ENCODE measurements at places on chromosomes 2 and 18.

GRCh38 chr2:106053581-106053980 is 140.5 kb downstream of the UXS1 start:
- no peak for DNase-seq

DNA sequence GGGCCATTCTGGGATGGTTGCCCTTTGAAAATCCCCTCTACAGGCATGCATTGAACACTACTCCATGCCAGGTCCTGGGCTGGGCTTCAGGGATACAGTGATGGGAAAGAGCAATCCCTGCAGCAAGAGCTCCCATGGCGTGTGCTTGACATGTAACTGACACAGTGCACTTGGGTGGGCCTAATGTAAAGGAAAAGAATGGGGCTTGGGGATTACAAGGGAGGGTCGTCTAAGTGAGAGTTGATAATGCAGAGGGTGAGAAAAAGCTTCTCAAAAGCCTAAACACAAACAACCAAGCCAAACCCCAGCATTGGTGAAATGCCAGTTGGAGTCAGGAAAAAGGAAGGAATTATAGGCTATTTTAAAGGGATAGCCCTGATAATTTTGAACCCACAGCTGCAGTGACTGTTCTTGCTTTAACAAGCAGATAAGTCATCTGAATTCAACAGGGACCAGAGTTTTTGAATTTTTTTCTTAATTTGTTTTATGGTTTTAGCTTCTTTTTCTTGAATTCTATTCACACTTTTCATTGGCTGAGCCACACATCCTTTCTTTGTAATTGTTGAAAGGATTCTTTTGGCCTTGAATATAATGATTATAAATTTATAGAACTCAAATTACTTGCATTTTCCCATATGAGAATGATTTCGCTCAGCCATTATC is 308.7 kb downstream of the LPIN1 start:
- DNase-seq, result no peak

DNA sequence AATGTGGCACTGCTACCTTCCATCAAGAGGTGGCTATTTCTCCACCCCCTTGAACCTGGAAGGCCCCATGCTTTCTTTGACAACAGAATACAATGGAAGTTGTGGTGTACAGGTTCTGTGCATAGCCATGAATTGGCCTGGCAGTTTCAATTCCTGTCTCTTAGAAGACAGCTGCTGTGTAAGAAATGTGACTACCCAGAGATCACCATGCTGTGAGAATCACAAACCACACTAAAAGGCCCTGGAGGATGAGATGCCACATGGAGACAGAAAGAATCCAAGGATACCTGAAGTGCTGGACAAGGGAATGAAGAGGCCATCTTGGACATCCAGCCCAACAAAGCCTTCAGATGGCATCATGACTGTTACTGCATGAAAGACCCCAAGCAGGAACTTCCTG is 47.7 kb upstream of the EHBP1 start:
- DNase-seq, result no peak

GRCh38 chr2:24392542-24393059 is 32.3 kb upstream of the ITSN2 start:
- DNase-seq, result no peak

DNA sequence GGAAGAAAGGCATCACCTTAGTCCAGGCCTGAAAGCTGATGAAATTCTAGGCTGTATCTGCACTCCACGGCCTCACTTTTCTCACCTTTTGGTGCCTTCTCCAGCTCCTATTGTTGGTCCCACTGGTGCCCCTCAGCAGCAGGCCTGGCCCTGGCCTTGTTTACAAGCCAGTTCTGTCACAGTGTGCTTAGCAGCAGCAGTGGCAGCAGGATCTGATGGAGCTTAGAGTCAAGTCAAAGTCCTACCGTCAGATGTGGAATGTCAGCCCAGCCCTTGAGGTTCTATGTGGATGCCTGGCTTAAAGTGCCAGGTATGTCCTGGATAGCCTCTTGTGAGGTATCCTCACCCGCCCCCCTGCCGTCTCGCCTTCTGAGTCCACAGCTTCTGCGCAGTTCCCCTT is 281.3 kb downstream of the SUCLG1 start:
- DNase-seq, result no peak

DNA sequence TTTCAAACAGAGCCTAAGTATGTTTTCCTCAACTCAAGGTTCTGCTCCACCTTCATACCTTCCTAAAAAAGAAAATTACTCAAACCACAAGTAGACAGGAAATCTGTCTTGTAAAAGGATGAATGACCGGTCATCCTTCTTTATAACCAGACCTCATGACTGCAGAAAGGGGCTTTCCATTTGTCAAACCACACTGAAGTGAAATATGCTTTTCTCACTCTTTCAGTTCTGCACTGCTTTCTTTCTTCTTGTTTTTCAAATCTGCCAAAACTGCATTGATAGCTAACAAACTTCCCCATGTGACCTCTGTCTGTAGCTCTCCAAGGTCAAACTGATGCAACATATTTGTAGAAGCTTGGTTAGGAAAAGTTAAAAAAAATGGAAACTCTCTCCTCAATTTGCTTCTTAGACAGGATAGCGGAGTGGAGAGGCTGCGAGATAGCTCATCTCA is 308.9 kb upstream of the CCDC68 start:
- DNase-seq, result no peak

DNA sequence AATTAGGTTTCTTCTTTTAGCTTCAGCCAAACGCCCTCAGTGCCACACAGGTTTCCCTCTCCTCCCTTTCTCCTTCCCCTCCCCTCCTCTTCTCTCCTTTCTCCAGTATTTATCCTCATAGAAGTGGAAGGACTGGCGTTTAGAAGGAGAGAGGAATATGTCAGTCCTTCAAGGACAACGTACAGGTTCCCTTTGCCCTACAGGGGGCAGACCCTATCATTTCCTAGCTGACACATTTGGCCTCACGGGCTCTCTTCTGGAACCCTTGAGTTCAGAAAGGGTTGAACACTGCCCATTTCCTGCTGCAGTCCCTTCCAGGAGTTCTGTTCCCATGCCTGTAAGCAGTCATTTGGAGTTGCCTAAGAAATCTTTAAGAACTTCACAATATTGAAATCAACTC is 46.1 kb downstream of the CDCA7 start:
- DNase-seq, result no peak

GRCh38 chr2:31070339-31071125 is 67.7 kb downstream of the GALNT14 start:
- no peak for DNase-seq

- no peak for DNase-seq
Measured at GRCh38 chr2:43298500-43298899, 72.1 kb upstream of the ZFP36L2 start.

DNA sequence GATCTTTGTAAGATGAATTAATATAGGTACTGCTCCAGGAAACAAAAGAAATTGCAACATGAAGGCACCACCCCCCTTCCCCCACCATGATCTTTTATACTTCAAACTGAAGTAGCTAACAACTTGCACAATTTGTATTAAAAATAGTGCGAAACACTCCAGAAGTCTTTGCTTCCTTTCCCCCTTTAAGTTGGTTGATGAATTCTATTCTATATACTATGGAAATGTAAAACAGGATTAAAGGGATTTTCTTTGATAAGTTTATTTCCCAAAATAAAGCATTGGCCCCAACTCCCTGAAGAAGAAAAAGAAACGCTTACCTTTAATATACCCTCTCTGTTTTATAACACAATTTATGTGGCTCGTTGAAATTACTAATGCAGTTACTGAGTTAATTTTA is 227.1 kb downstream of the ARHGAP15 start:
- DNase-seq, result no peak

GRCh38 chr2:232398293-232399034 is 8.2 kb upstream of the ALPG start:
- no peak for DNase-seq

GRCh38 chr2:12005886-12006681 is 259.7 kb downstream of the LPIN1 start:
- no peak for DNase-seq

DNA sequence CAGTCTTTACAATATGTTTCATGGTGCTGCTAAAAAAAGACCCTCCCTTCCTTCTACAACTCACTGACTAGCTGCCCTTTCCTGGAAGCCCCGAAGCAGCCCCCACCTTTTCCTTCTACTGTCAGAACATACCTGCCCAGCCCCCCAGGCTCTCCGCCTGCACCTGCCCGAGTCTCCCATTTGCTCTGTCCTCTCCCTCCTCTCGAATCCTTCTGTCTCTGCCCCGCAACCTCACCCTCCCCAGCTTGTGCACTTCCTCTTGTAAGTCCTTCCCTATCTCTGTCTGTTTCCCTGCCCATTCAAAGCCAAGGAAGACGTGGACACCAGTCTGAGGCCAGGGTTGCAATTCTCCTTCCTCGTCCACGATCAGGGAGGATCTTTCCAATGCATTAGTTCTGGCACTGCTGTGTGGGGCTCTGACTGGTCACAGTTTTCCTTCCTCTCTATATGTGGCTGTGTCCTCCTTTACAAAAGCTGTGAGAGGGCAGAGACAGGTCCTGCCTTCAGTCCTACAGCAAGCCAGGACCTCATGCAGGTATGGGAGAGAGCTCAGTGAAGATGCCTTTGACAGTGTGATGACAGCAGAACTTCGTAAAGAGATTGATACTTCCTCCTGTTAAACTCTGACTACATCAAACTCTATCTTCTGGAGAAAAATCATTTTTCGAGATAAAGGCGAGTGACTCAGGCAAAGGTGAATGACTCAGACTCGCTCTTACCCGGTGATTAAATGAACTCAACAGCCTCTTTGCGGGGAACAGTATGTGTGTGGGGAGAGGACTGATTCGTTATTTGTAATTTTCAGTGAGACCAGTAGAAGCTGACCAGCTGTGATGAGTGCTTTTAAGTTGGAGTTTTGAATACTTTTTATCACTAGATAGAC is 14.2 kb downstream of the TNFRSF11A start:
- no peak for DNase-seq

DNA sequence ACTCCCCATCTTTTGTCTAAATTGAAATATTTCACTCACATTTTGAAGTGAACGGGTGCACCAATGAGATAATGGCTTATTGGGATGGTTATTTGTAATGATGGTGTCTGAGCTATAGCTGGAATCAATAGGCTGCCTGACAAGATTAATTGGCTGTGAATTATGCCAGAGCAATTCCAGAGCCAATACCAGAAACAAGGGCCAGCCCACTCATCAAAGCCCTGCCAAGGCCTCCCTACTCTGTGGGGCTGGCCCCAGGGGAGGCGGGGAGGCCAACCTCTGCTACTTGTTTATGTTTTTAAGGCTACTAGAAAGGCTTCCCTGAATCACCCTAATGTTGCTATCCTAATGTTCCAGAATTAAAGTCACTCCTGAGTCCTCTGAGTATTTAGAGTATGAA is 29.1 kb upstream of the NEMP2 start:
- no peak for DNase-seq

DNA sequence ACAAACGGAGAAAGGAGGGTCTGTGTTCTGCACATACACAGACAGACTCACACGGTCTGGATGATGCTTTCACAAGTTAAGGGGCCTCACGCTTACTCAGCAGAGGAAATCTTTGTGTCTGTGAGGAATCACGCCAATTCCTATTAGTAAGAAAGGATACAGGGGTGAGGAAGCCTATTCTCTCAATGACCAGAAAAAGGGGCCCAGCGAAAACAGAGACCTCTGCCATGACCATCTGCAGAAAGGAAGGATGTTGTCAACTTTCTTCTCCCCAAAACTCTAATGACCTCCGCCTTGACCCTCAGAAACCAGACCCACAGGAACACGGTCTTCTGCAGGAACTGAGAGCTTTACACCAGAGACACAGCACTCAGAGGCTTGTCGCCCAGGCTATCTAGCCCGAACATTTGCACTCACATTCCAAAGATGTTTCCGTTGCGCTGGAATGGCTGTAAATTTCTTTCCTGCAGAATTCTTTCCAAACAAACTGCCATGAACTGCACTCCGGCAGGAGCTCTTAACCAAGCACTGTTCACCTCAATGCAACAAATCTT is 186.3 kb downstream of the TCF4 start:
- DNase-seq, result no peak

- DNase-seq, result no peak
Measured at GRCh38 chr18:27887287-27887686, 289.6 kb downstream of the CDH2 start.

DNA sequence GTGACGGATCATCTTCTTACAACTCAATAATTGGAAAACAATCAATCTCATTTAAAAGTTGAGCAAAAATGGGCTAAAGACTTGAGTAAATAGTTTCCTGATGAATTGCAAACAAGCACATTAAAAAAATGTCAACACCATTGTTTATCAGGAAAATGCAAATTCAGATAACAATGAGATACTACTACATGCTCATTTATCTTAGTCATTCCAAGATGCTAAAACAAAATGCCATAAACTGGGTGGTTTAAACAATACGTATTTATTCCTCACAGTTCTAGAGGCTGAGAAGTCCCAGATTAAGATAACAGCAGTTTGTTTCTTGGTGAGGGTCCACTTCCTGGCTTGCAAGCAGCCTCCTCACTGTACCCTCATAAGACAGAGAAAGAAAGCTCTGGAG is 359.6 kb downstream of the NR4A2 start:
- no peak for DNase-seq

DNA sequence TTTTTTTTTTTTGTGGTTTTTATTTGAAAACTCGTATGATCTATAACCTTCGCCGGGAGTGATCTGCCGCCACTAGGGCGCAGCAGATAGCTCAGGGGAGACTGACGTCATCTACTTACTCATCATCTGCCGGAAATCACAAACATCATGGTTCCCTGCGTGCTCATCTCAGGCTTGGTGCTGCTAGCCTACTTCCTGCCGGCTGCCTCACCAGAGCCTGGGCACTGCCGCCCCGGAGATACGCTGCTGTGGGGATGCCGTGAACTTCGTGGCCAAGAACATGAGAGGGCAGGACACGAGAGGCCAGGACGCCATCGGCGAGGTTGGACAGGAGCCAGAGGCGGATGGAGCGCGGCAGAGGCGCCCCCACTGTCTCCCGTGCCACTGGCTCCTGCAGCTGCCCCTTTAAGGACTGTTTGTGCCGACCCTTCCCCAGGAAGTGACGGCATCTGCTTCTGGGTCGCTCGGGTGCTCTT is 68.8 kb downstream of the DOK6 start:
- no peak for DNase-seq

DNA sequence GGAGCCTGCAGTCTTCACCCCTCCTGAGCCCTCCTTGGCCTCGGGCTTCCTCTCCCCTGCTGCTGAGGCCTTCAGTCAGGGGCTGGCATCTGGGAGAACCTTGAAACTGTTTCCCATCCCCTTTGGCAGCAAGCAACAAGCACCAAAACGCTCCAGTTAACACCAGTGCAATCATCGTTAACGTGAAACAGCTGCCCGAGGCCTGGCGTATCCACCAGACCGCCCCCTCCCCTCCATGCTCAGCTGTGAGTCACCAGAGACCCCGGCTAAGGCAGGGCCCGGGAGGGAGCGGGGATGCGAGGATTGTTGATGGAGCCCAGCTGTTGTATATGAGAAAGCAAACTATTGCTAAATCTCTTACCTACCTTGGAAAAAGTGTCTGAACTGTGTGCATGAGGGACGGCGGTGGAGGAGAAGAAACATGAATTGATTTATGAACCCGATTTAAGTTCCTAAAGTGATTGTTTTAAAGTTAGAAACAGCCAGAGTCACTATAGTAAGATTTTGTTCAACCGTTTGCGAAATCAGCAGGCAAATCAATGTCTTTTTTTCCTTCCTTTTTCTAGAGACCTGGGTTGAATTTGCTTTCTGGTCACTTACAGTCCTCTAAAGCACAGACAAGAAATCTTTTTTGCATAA is 5.2 kb downstream of the ZFP36L2 start:
- no peak for DNase-seq

- no peak for DNase-seq
Measured at GRCh38 chr2:124879640-124880039, 854.6 kb downstream of the CNTNAP5 start.
